ENCODE measurements at places on chromosomes 2 and 18.

DNA sequence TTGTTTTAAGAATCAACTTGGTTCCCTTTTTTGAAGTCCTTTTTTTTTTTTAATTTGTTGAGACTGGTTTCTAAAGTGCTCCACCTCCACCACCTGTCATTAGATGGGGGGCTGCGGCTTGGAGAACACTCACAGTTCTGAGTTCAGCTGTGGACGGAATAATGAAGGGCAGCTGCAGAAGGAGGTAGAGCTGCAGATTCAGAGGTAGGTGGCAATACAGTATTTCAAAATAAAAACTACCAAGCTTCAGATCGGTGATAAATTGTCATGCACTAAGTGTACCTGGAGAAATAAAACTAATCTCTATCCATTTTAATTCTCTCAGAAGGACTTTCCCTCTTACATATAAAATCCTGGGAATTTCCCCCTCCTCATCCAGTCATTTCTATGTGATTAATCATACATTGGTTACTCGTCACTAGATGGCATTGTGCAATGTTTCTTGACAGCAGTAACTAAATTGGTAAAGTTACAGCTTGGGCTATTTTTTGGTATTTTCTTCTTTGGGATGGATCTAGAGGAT is 81.1 kb upstream of the SLC39A10 start:
- DNase-seq: peak; percentile 73

DNA sequence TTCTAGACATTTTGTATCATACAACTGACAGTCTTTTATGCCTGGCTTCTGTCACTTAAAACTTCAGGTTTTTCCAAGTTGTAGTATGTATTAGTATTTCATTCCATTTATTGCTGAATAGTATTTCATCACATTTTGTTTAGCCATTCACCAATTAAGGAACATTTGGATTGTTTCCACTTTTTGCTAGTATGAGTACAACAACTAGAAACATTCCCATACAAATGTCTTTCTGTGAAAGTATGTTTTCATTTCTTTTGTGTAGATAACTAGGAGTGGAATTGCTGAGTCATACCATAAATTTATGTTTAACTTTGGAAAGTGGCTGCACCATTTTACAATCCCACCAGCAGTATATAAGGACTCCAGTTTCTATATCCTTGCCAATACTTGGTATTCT is 135.9 kb downstream of the ATAD2B start:
- no peak for DNase-seq

DNA sequence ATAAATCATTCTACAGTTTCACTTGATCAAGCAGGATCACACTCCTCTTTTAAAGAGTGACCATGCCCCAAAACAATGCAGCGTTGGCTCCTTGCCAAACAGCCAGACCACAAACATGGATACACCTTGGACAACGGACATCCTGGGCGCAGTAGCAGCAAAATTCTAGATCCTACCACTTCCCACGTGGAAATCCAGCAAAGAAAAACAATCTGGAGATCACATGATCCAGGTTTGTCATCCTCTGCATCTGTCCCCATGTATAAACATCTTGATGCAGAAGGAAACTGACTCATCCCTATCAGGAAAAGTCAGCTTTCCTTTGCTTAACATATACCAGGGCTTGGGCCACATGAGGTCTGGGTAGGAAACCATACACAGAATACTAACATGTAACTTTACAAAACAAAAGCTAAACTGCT is 53.1 kb downstream of the ZNF521 start:
- DNase-seq: peak; percentile 76

DNA sequence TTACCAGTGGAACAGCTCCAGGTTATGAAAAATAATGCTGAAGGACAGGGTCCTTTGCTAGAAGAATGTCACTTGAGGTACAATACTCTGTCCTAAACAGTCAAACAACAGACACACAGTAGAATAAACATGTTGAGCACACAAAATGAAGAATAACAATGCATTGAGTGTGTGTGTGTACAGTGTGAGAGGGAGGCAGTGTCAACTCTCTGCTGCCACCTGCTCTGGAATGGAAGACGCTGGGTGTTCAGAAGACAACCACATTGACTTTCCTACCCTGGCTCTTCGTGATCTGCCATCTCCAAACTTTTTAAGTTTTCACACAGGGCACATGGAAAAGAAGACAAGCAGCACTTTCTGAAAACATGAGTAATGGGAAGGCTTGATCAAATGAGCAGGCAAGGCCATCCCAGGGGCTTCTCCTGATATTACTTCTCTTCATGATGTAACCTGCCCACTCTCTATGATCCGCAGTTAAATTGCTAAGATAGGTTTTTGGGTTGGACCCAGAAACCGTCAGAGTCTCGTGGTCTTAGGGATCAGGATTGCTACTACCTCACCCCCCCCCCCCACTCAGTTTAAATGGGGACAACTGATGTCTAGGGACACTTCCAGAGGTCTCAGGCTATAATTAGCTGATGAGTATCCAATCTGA is 533.2 kb upstream of the TNP1 start:
- no peak for DNase-seq

DNA sequence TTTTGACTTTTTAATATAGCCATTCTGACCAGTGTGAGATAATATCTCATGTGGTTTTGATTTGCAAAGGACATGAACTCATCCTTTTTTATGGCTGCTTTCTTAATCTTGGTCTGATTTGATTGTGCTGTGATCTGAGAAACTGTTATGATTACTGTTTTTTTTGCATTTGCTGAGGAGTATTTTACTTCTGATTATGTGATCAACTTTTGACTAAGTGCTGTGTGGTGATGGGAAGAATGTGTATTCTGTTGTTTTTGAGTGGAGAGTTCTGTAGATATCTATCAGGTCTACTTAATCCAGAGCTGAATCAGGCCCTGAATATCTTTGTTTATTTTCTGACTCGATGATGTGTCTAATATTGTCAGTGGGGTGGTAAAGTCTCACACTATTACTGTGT is 16.8 kb downstream of the SP140L start:
- no peak for DNase-seq

DNA sequence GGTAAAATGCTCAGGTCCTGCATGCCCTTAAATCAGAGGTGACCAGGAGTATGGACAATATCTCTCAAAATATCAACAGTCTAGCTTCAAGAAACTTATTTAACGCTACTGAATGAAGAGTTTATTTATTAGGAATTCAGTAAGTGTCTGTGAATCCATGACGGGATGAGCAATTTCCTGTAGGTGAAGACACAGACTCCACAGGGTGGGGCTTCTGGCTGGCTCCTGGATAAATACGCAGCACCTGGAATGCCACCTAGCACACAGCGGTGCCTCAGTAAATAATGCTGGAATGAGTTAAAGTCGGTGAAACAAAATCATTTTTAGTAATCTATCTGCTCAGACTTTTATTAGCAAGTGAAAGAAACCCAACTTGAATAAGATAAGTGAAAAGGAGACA is 29.4 kb upstream of the MBP start:
- no peak for DNase-seq

- peak; percentile 76 for DNase-seq
Observed at GRCh38 chr2:134137182-134137611, 116.7 kb upstream of the MGAT5 start.

- no peak for DNase-seq
Observed at GRCh38 chr18:32243358-32243757, 53.5 kb downstream of the MEP1B start.

- DNase-seq: no peak
Observed at GRCh38 chr2:219368690-219369191, 19.0 kb downstream of the DNPEP start.
